Frontal cortex (tissue), 4 donors: ENCODE measurements at places on chromosomes 7 and 10.
A peak's percentile ranks its signal among the peaks of the same experiment; 100 is the strongest.

GRCh38 chr7:30200591-30200990, 65.8 kb downstream of the MTURN start:
- no peak for DNase-seq

- DNase-seq: no peak
These were observed 139.0 kb downstream of the ELFN1 start for GRCh38 chr7:1809070-1809469.

- DNase-seq: no peak
These were observed 55.7 kb downstream of the NOD1 start for GRCh38 chr7:30422922-30423321.

DNA sequence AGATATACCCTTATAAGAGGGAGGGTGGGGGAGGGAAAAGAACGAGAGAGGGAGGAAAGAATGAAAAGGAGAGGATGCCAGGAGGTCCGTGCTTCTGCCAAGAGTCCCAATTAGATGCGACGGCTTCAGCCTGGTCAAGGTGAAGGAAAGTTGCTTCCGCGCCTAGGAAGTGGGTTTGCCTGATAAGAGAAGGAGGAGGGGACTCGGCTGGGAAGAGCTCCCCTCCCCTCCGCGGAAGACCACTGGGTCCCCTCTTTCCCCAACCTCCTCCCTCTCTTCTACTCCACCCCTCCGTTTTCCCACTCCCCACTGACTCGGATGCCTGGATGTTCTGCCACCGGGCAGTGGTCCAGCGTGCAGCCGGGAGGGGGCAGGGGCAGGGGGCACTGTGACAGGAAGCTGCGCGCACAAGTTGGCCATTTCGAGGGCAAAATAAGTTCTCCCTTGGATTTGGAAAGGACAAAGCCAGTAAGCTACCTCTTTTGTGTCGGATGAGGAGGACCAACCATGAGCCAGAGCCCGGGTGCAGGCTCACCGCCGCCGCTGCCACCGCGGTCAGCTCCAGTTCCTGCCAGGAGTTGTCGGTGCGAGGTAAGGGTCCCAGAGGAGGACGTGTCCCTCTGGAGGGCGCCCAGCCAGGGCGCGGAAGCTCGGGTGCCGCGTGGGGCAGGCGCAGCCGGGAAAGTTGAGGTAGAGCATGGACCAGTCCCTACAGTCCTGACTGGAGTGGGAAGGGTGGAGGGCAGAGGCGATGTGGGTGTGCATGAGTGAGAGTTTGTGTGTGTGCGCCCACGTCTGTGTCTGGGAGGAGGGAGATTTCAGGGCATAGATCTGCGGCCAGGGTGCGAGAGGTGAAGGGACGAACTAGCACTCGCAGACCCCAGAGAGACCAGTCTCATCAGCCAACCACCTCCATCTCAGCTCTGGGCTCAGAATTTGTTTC, 844 bp downstream of the GRM3 start:
- no peak for DNase-seq

- DNase-seq: no peak
These were observed 228.5 kb downstream of the CDK14 start for GRCh38 chr7:90824386-90825307.

- peak; percentile 98 for DNase-seq
These were observed at the start of gene OGDH for GRCh38 chr7:44606341-44607140. OGDH (plus strand) TSS chr7:44606627; CDS start chr7:44624344, 17,717 bp downstream.

GRCh38 chr10:126207313-126207771, 180.9 kb downstream of the ADAM12 start:
- no peak for DNase-seq

DNA sequence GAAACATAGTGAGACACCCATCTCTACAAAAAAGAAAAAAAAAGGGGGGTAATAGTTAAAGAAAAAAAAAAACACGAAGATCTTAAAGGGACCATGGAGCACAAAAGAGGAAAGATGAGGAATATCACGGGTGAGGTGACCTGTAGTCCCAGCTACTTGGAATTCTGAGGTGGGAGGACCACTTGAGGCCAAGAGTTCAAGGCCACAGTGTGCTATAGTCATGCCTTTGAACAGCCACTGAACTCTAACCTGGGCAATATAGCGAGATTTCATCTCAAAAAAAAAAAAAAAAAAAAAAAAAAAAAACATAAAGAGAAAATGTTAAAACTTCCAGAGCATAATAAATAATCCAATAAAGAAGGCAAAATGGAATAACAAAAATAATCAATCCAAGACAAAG, 23.6 kb downstream of the AKR1D1 start:
- no peak for DNase-seq

- DNase-seq: no peak
These were observed 888.5 kb upstream of the SORCS1 start for GRCh38 chr10:108052981-108053380.

DNA sequence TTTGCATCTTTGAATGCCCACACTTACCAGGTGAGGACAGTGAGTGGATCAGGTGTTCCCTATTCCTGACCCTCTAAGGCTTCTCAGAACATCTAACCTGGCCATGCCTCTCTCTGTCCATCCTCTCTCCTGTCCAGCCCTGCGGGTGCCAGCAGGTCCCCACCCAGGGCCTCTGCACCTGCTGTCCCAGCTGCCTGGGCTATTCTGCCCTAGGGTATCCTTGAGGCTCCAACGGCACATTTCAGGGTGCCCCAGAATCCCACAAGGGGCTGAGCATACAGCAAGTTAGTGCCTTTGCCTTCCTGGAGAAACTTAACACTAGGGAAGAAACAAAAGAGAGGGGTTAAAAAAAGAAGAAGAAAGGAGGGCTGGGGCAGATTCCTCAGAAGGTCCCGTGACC, 107.4 kb downstream of the UNCX start:
- no peak for DNase-seq

DNA sequence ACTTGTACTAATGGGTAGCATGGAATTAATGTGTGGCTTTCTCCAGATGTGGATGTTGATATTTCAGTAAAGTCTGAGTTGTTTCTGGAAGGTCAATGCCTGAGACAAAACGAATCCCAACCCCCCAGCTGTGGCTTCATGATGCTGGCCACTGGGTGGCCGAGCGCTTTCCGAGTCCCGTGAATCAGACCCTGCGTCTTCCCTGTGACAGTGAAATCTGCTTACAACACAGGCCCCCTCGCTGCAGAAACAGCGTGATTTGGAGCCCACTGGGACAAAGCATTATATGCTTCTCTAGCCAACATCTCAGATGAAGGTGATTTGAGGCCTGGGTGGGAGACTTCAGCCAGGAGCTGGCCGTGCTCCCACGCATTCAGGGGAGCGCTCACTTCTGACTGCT, 124.7 kb downstream of the WDR37 start:
- no peak for DNase-seq
